Stimulated activated CD4-positive, alpha-beta T cell treated with anti-CD3 and anti-CD28 coated beads, Interleukin-2, amount 100 ng/mL, for 24 hours (primary cell): ENCODE measurements at places on chromosomes 7 and 10.

GRCh38 chr10:70222340-70222794, 10.9 kb downstream of the PPA1 start:
- DNase-seq, result no peak

DNA sequence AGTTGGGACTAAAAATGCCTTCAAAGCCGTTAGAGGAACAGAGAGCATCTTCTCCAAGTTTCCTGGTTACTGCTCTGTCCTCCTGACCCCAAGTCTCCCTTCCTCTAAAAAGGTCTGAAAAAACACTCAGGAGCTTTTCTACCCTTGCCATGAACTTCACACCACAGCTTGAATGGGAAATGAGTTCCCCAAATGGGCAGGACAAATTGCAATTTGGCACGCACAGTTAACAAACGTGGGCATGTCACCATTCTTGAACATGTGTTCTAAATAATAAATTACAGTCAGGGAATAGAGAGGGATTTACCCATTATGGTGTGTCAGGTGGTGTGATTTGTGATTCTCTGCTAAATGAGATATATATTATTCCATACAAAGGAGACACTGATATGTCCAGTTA, 91.2 kb upstream of the WNT16 start:
- no peak for DNase-seq

DNA sequence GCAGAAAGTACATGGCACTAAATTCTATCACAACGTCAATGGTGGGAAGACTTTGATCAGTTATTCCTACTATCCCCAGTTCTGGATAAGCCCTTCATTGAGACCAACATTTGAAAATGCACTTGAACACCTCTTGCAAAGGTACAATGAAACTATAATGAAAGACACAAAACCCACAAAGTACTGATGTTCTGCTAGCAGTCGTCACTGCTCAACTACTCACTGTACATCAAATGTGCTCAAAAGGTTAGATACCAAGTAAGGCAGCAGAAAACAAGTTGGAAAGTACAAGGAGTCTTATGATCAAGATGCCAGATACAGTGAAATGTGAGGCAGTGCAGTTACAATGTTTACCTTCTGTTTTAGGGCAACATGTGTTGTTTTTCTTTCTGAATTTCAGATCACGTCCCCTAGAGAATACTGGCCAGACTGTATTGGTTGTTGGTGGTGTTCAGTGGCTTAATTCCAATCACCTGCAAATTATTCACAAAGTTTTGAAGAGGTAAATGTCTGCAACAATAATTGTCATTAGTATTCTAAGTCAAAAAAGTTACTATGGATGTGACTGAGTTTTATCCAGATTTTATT, 62.4 kb upstream of the WNT16 start:
- DNase-seq, result no peak

GRCh38 chr10:57675125-57675524, 592.6 kb downstream of the IPMK start:
- DNase-seq, result no peak

DNA sequence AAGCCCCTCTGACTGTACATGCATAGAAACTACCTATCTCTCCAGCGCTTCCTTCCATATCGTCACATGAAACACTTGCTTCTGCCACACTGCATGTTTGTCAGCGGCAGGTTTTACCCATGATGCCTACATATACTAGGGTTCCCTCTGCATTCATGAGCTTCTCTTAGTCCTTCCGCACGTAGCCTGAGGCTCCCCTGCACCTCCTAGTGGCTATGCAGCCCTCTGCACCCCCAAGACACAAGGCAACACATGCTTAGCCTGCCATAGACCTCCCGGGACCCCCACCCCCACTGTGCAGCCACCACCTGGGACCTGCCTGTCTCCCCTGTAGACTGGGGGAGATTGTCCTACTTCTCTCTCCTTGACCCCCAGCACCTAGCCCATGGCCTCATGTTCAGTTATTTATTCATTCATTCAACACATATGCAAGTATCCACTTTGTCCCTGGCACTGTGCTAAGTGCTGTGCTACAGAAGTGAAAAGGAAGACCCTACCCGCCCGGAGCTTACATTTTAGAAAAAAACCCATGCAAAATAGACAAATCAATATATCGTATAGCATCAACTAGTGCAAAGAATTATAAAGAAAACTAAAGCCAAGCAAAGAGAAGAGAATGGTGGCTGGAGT, 23.5 kb downstream of the TMEM273 start:
- DNase-seq, result no peak

- DNase-seq, result no peak
These were observed 232.9 kb upstream of the NPY start for GRCh38 chr7:24050991-24051560.

DNA sequence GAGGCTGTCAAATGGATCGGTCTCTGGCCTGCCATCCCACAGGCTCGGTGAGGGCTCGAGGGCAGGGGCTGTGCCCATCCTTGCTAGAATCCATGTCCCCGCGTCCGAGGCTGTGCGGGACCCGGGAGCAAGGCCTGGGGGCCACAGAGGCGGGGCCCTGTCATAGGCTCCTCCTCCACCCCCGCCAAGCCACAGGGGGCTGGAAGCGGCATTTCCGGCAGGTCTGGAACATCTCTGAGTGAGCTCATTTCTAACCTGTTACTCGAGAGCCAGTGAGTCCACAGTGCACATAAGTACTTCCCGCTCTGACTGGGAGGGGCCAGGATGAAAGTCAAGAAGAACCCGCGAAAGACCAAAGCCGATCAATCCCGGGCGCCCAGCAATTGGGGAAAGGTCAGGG, 57.6 kb downstream of the NKX6-2 start:
- no peak for DNase-seq

- DNase-seq, result no peak
These were observed 9.6 kb downstream of the PYROXD2 start for GRCh38 chr10:98405422-98405821.

DNA sequence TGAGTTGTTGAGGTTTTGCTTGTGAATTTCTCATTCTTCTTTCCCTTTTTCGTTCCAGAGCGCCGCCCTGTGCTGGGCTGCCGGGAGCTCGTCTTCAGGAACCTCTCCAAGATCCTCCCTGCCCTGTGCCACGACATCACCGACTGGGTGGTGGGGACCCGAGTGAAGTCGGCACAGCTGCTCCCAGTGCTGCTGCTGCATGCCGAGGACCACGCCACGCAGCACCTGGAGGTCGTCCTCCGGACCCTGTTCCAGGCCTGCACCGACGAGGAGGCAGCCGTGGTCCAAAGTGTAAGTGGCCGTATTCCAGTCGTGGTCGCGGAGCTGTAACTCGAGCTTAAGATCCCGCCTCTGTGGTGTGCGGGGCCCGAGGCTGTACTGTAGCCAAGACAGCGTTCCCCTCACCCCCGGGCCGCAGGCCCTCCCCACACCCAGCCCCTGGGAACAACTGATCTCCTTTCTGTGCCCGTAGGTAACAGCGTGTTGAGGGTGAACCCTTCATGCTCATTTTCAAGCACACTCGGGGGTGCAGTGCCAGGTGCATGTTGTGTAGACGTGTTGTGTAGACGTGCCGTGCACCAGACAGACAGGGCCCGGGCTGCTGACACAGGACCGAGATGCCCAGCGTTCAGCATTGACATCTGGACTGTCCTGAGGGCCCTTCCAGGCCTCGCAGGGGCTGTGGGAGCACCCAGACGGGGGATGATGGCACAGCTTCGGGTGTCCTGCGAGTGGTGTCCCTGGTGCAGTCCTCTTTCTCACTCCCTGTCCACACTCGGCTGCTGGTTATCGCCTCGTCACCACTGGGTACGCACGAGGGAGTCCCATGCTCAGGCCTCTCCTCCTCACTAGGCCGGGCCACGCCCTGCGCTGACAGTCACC, 27.7 kb upstream of the PRKAR1B start:
- DNase-seq, result no peak

GRCh38 chr10:122255509-122256301, 15.4 kb upstream of the BTBD16 start:
- no peak for DNase-seq

DNA sequence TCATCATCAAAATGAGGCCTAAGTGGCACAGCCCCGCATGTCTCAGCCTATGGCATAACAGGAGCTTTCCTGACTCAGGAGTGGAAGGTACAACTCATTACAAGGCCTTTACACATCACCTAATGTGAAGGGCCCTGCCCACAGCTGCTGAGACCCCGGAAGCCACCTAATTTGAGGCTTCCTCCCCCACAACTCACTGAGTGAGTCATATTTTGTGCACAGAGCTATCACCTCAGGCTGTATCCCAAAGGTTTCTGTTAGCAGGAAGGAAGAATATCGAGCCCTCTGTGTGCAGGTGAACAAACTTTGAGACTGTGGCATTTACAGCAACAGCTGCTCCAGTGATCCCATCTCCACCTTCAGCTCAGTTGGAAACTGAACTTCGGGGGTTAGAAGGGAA, 20.6 kb downstream of the HTR5A start:
- DNase-seq, result no peak
